ENCODE measurements at places on chromosomes 12 and 14. TPM values are rescaled to one million over a fixed set of nuclear protein-coding genes. Genes with fewer than 3 reads are reported as not detected.

PKP2 gene
- 8.4 TPM for polyA plus RNA-seq

SLC5A8 gene
- polyA plus RNA-seq = not detected

NELL2 gene
- polyA plus RNA-seq = 2.6 TPM

POTEG gene
- 0.08 TPM for polyA plus RNA-seq

GPR132 gene
- polyA plus RNA-seq = 0.45 TPM

RERGL gene
- polyA plus RNA-seq = 1.0 TPM

P2RX2 gene
- polyA plus RNA-seq = not detected

MYO1H gene
- 0.35 TPM for polyA plus RNA-seq

PTCSC3 gene
- not detected for polyA plus RNA-seq

ZC2HC1C gene
- polyA plus RNA-seq = 1.5 TPM

EFS gene
- polyA plus RNA-seq = 51.1 TPM

TUNAR gene
- not detected for polyA plus RNA-seq

DNA sequence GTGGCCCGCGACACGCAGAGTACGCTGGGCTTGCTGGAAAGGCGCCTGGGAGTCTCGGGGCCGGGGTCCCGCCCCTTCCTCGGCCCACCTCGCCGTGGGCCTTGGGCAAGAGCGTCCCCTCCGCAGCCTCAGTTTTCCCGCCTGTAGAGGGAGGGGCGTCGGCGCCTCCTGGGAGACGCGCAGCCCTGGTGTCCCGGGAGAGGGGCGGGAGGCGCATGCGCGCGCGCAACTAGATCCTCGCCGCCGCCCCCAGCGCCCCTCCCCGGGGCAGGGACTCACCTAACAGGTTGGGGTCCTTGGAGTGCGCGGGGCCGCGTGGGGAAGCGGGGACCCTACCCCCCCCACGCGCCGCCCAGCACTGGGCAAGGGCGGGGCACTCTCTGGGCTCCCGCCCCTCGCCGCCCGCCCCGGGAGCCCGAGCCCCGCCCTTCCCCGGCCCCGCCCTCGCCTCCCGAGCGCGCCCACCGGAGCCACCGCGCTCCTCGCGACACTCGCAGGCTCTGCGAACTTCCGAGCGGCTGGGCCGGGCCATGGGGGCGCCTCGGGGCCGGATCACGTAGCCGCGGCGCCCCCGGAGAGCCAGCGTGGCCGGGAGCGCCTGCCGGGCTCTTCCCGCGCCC is at the start of gene KIF26A:
Gene KIF26A, plus strand, starts transcription at position 490 of the 620 bp plus-strand sequence. CDS start 136 bp downstream, outside the sequence.
- peak; percentile 57 for DNase-seq

- DNase-seq = no peak
These were observed 21.2 kb upstream of the CDKL1 start for GRCh38 chr14:50417853-50418252.

GRCh38 chr12:108201808-108202207 is 72.7 kb downstream of the WSCD2 start:
- no peak for DNase-seq

DNA sequence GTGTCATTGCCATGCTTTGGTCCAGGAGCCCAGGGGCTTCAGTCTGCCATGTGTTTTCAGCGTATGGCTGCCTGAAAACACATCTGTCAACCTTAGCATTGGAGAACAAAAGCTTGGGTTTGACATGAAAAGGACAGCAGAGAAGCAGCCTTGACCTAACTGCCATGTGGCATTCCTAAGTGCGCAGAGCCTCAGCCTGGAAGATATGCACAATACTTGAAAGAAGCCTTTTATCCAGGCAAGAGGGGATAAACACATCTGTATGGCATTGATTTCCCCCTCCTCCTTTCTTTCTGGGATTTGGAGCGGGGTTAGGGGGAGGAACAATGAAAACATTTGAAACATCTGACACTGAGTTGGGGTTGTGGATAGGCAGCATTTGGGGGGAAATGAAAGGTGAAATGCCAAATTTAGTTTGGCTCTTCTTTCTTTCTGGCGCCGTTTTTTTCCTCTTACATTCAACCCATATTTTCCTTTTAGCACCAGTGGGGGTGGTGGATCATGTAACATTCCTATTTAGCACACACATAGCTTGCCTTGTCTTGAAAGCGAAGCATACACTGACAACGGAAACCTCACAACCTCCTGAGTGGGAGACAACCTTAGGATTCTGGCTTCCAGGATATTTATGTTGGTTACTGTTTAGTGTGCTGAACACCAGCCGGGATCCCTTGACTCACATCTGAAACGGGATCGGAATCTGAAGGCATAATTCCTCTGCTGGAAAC is 177.0 kb downstream of the C12orf75 start:
- DNase-seq = peak; percentile 27

GRCh38 chr14:55539975-55540374 is 40.0 kb upstream of the KTN1 start:
- no peak for DNase-seq

GRCh38 chr12:59357811-59358210 is 238.0 kb upstream of the SLC16A7 start:
- DNase-seq = no peak

DNA sequence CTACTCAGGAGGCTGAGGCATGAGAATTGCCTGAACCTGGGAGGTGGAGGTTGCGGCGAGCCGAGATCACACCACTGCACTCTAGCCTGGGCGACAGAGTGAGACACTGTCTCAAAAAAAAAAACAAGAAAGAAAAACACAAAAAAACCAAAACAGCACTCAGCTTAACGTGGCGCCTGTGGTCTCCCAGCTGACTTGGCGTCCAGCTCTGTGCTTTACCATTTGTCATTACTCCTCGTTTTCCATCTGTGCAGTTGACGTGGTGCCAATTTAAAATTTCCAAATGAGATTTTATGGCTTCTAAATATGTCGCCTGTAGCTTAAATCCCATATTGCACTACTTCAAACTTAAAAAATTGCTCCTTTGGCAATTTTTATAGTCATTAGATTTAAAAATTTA is 2.0 kb downstream of the MGP start:
- DNase-seq = peak; percentile 98

GRCh38 chr12:98578821-98579220 is 14.7 kb upstream of the SLC25A3 start:
- DNase-seq = no peak

- no peak for DNase-seq
These were observed 4.4 kb downstream of the VDR start for GRCh38 chr12:47900131-47901062.

DNA sequence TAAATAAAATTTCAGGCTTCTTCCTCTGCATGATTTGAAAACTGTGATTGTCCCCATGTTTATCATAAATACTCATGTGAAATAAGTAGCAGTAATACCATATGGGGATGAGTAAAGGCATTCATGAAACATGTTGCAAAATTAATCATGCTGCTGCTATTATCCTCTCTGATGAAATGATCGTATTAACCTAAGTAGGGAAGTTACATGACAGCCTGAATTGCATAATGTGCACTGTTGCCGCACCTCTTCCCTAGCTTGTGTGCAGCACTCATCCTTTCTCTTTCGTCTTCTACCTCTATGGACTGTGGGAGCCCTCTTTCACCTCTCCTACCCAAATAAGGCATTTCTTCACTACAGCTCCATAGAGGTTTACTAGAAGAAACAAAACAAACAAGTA is 367.6 kb downstream of the SOX5 start:
- no peak for DNase-seq

DNA sequence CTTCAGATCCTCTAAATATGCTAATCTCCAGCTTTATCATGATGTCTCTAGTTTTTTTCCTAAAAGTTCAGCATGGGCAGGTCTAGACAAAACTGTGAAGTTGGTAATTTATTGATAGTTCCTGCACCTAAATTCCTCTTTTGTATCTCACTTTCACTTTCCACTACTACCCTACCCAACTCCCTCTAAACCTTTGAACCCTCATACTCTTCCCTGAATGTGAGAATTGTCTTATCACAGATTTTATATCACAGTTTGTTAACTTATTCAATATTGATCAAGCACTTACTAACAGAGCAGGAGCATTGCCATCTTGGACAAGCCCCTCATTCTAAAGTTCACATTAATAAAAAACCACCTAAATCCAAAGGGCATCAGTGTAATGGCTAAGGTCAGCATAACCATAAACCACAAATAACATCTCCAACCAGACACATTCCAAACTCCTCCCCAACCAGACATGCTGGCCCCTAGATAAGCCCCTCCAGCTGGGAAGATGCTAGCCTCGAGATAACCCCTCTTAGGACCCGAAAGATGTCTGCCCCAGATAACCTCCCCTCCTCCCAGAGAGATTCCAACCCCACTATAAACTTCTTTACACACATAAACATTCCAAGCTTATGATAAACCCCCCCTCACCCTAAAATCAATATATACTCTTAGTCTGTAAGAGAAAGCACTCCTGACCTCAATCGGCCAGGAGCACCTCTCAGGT is 78.7 kb downstream of the FSCB start:
- DNase-seq = no peak

DNA sequence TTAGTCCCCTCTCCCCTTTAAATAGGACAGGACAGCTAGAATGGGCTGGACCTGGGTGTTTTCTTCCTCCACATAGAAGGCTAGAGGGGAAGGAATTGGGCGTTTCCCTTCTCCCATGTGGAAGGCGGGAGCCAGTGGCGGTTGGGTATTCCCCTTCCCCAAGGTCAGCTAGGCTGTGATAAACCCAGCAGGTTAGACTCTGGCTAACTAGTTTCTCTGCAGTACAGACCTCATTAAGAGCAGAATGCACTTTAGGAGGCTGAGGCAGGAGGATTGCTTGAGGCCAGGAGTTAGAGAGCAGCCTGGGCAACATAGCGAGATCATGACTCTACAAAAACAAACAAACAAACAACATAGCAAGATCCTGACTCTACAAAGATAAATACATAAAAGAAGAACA is 92.6 kb downstream of the BEGAIN start:
- no peak for DNase-seq

- peak; percentile 65 for DNase-seq
These were observed 1.5 kb upstream of the PPP1CC start for GRCh38 chr12:110744151-110744571.

DNA sequence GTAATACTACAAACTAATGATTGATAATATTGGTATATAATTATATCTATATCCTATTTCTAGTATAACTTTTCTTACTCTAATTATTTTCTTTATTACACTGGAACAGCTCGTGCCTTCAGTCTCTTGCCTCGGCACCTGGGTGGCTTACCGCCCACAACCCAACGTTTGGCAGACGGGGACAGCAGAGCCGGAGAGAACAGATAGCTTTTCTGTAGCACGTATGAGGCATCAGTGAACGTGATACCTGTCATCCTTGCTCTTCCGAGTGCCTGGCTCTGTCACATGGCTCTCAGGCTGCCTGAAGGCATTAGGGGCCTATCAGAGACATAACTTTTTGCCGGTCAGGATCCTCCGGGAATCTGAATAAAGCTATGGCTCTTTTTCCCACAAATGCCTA is 5.5 kb downstream of the PUS1 start:
- no peak for DNase-seq

GRCh38 chr12:100699209-100699608 is 95.4 kb upstream of the ANO4 start:
- peak; percentile 51 for DNase-seq

GRCh38 chr14:51382506-51382905 is 142.5 kb downstream of the TMX1 start:
- no peak for DNase-seq

GRCh38 chr12:61023231-61023630 is 1237.0 kb upstream of the USP15 start:
- no peak for DNase-seq

GRCh38 chr12:121132601-121133481 is at the start of gene P2RX7:
Gene P2RX7 (plus strand): TSS chr12:121132876. CDS start chr12:121132971, 95 bp downstream.
- peak; percentile 87 for DNase-seq

All from muscle of leg (tissue), 16 donors.